Epithelial cell of proximal tubule (primary cell): ENCODE measurements at places on chromosomes 5 and 9. TPM values are rescaled to one million over a fixed set of nuclear protein-coding genes. Genes with fewer than 3 reads are reported as not detected.

NPDC1 gene
- total RNA-seq: 19.7 and 47.7 TPM in 2 replicates

- no peak for DNase-seq
Observed at GRCh38 chr5:75363726-75364495, 26.9 kb downstream of the HMGCR start.

DNA sequence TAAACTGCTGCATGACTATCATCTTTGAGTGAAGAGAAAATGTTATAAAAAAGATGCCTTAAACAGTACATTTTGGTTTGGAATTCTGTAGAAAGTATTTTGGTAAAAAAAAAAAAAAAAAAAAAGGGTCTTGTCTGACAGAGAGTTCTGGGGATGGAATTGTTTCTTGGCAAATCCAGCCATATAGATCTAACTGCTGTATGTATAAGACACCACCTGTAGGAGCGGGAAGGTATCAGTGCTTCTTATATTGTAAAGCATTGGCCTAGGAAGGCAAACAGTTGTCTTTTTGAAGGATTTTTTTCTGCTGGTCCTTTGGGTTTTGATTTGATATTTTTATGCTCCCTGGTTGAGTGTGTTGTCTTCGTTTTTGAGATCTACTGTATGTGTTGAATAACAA lies 2.8 kb downstream of the PURA start:
- no peak for DNase-seq

DNA sequence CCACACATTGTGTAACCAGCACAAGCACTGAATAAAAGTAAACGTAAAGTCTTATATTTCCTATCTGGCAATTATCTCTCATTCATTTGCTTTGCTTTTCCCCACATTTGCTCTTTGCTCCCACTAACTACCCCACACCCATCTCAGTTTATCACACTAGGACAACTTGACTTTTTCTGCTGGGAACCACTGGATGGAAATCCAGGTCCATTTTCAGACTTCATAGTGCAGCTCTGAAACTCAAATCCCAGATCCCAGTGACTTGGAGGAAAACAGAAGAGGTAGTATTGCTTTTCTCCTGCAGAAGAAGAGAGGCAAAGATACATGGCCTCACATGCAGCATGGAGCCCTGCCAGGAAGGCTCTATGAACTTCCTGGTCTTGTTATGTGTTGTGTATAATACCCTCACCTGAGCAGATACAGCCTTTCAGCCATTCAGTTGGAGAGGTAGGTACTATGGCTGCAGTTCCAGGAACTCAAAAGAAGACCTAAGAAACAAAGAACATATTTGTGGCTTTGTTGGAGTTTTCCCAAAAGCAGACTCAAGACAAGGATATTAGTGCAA lies 90.0 kb upstream of the NIPBL start:
- DNase-seq: no peak

- DNase-seq: no peak
Observed at GRCh38 chr5:157925786-157926671, 67.1 kb upstream of the CLINT1 start.
